ENCODE measurements at places on chromosomes 1 and 21.

DNA sequence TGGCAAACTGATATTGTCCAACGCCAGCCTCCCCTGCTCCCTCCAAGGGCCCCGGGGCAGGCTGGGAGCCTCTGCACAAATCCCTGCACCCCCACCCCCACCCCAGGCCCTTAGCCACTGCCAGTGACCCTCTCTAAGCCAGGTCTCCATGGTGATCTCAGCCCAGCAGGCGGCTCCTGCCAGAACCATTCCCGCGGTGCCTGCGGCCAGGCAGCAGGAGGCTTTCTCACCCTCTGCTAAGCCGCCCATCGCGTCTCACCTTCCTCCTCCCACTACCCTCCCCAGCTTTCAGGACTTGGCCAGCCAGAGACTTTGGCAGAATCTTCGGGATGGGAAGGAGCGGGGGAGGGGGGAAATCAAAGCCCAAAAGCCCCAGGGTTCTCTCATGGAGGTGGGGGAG lies 46.8 kb upstream of the WASF2 start:
- no peak for DNase-seq

DNA sequence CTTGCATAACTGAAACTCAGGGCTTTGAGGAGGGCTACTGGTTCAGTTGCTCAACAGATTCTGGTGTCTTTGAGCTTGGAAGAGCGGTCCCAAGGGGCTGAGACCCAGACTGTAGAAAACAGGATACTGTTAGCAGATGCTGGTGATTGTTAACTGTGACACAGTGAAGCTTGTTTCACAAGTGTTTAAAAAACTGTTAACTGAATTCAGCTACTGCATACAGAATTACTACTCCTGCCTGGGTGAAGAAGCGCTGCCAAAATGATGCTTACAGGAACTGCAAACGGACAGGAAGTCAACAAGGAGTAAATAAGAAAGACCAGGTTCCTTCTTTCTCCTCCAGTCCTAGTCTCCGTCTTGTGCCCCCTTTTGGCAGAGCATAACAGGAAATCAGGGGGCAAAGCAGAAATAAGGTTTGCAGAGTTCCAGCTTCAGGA lies 195.3 kb upstream of the USP25 start:
- DNase-seq: no peak

- no peak for DNase-seq
Observed at GRCh38 chr1:38217316-38217715, 170.7 kb upstream of the POU3F1 start.

DNA sequence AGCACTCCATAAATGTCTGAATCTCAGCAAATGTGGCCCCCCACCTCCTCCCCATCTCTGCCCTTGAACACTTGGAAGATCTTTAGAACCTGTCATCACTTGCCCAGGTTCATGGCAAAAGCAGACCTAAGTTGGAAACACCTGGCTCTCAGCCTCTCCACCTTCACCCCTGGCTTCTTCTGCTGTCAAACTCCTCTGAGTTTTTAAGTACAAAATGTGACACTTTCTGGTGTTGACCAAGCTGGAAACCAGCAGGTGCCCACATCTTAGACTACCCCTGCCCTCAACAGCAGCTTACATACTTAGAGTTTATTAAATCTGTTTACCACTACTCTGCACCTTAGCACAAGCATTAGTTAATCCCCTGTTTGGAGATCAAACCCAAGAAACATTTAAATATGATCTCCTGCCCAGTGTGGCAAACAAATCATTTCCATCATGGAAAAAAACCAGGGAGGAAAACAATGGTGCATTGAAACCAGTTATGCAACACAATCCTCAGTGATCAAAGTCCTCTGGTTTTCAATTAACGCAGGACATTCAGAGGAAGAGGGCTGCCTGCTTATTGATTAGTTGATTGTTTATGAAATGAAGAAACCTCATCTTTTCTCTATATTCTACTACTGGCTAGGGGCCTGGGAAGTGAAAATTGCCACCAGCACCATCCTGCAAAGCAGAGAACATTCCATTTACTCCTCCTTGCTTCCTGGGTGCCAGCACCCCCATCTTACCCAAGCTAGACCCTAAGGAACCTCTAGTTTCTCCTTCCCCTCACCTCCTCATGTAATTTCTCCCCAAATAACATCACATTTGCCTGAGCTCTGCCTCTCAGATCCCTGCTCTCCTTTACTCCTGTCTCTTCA lies 139.4 kb upstream of the RAB4A start:
- no peak for DNase-seq

GRCh38 chr1:23194119-23194984 lies 22.9 kb downstream of the HTR1D start:
- no peak for DNase-seq

DNA sequence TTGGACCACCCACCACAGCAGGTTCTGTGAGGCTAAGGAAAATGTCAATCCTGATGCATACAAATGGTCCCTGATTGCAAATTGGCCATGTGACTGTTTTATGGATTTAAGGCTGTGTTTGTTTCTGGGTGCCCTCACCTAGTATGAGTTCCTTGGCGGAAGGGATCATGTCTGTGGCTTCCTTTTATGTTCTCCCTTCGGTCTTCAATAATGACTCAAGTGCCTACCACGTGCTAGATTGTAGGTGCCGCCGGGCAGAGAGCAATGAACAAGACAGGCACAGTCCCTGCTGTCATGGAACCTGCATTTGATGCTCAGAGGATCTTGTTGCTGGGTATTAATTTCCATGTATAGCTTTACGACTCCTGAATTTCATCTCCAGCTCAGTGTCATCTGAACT lies 9.8 kb upstream of the VWA5B1 start:
- no peak for DNase-seq

GRCh38 chr1:70066711-70067110 lies 138.7 kb downstream of the LRRC40 start:
- DNase-seq: no peak

GRCh38 chr1:198623752-198624647 lies 14.8 kb upstream of the PTPRC start:
- DNase-seq: no peak

GRCh38 chr1:195439661-195440060 lies 1168.6 kb downstream of the KCNT2 start:
- no peak for DNase-seq

GRCh38 chr1:151935154-151935553 lies 25.8 kb upstream of the THEM4 start:
- DNase-seq: no peak

- DNase-seq: no peak
Observed at GRCh38 chr1:206524739-206525364, 17.5 kb downstream of the RASSF5 start.

DNA sequence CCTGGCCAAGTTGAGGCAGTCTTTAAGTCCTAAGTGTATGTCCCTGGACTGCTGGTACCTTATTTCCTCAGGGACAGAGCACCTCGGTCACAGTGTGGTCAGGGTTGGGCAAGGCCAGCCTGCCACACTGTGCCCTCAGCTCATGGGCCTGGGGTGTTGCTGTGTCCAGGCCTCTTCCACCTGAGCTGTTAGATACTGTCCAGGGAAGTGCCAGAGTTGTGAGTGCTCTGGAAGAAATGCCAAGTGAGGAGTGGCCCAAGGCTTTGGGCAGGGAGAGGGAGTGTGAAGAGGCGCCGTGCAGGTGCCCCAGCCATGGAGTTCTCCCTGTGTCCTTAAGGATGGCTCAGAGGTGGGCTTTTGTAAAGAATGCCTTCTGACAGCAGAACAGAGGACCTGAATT lies 15.3 kb downstream of the URB2 start:
- no peak for DNase-seq

- no peak for DNase-seq
Observed at GRCh38 chr1:248906753-248907661, 972 bp downstream of the PGBD2 start.

- DNase-seq: no peak
Observed at GRCh38 chr21:33733601-33734000, 91.3 kb downstream of the ITSN1 start.

DNA sequence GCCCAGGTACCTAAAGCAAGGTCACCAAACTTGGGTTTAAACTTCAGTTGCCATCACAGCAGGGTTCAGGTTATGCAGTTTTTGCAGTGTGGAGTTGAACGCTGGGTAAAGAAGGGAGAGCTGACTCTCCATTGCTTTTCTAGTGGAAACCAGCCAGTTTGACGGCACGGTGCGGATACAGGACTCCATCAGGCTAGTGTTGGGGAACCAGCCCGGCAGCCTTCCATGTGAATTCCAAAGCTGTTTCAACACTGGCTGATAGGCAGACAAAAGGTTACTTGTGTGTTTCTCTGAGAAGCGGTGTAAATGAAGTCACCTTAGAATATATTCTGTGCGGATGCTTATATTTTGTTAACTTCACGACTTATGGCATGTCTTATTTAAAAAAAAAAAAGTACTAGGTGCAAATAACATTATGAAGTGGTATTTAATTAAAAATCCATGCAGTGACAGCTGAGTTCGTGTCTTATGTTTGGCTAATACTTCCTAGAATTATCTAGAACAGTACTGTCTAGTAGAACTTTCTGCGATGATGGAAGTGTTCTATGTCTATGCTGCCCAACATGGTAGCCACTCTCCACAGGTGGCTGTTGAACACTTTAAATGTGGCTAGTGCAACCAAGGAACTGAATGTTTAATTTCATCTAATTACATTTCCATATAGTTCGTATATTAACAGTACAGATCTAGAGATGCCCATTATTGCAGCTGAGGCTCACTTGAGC lies 29.9 kb upstream of the RCAN3 start:
- DNase-seq: no peak

DNA sequence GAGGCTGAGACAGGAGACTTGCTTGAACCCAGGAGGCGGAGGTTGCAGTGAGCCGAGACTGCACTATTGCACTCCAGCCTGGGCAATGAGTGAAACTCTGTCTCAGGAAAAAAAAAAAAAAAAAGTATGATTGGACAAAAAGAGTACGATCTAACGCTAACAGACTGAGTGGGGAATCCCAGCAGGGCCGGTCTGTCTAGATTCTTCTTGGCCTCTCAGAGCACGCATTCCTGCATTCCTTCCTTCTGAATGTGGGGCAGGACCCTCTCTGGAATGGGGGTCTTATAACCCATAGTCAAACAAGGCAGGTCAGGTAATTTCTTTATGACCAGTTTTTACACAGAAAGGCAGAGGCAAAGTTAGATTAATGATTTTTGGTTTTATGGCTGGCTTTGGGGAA lies 92.0 kb upstream of the PPM1J start:
- DNase-seq: no peak

- DNase-seq: no peak
Observed at GRCh38 chr1:220786057-220786336, 716 bp upstream of the MTARC1 start.

DNA sequence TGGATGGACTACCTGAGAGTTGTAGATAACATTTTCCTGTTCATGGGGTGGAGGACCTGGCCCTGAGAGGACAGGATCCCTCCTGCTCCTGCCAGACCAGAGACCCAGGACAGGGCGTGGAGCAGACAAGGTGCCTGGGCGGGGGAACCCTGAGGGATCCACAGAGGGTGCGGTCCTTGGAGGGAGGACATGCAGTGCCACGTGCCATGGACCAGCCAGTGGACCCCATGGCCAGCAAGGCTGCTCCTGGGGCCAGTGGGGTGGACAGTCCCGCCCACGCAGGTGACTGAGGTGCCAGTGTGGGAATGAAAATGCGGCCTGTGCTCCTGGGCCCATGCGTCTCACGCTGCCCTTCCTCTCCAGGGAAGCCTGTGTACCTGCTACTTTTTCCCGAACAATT lies 3.6 kb downstream of the RER1 start:
- DNase-seq: no peak

GRCh38 chr21:19640964-19641363 lies 1237.4 kb upstream of the TMPRSS15 start:
- no peak for DNase-seq

GRCh38 chr1:52707927-52708655 lies 9.9 kb upstream of the COA7 start:
- no peak for DNase-seq

DNA sequence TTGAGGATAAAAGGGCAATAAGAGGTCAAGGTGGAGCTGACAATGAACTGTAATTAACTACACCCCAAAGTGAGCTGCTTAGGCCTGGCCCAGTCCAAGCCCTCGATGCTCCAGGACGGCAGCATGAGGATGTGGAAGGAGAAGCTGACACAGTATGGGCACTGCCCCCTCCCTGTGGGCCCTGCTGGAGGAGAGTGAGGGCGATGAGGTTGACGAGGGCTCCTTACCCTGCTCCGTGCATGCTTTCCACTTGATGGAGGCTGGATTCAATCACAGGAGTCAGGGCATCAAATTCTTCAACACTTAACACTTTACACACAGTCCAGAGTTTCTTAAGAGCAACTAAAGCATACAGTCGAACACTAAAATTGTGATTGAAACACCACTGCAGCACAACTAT lies 32.4 kb downstream of the COA6 start:
- DNase-seq: no peak

DNA sequence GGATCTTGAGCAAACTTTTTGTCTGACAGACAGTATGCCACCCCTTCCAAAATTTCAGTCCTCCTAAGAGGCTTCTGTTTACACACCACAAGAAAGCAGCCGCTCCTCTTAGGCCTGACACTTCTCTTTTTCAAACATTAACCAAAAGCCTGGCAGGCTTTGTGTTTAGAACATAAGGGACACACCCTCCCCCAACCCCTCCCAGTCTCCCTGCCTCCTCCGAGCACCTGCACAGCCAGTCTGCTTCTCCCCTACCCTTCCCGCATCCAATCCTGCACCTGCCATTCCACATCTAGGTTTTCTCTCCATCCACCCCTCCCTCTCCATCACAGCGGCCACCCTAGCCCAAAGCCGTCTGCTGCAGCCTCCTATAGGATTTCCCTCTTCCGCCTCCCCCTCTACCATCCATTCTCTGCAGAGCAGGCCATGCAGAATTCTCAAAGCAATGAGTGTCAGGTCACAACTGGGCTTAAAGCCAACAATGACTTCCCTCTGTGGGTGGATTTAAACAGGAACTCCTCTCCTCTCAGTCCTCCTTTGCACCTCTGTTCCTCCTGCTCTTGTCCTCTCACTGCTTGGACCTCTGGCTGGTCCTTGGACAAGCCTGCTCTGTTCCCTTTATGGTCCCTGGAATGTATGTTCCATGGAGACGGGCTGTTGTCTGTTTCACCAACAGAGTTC lies 478.2 kb downstream of the NPHP4 start:
- no peak for DNase-seq

DNA sequence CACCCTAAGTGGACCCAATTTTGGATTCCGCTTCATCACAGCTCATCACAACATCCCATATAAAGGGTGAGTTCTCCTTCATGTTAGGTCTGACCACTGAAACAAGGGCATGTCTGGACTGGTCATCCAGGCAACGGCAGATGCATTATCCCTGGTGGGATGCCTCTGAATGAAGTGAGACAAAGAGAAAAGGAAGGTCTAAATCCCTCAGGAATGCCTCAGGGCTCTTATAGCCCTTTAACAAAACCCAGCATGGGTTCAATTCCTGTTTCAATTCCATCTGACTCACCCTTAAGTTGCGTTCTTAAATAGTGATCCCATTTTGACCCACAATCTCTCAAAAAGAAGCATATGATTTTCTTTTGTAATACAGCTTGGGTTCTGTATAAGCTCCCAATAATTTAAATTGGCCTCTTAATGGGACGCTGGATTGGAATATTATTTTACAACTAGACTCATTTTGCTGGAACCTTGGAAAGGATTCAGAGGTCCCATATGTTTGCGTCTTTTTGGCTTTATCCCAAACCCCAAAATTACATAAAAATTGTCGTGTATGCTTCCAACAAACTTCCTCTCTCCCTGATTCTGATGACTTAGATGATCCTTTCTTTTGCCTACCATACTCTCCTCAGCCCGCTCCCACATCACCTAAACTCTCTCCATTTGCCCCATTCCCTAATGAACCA lies 287.4 kb upstream of the ZP4 start:
- DNase-seq: no peak

All from CD4-positive, alpha-beta T cell treated with Interleukin-6 at 100 ng/mL for 8 hours (primary cell).